Germinal center (tissue), 1 donor: ENCODE measurements at places on chromosomes 4 and X.

DNA sequence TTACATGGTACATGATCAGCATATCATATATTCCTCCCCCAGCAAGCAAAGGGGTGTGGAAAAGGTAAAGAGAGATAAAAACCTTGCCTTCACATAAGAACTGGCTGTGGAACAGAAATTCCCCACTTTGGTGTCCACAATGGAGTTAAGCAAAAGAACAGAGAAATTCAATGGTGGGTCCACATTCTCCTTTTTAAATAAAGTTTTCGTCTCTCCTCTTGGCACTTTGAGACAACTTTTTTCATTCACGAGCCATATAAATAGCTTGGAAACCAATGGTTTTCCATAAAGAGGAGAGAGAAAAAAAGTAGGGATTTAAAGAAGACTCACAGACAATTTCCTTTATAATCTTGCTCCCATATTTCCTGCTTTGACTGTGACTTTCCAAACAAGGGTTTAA lies 148.1 kb downstream of the TSPAN5 start:
- DNase-seq, result no peak

GRCh38 chrX:12974796-12975669 lies at the start of gene TMSB4X:
Gene TMSB4X, plus strand, starts transcription at chrX:12975110.
- DNase-seq, result peak; percentile 74

GRCh38 chrX:1883772-1884171 lies 268.9 kb downstream of the ASMT start:
- DNase-seq, result no peak

DNA sequence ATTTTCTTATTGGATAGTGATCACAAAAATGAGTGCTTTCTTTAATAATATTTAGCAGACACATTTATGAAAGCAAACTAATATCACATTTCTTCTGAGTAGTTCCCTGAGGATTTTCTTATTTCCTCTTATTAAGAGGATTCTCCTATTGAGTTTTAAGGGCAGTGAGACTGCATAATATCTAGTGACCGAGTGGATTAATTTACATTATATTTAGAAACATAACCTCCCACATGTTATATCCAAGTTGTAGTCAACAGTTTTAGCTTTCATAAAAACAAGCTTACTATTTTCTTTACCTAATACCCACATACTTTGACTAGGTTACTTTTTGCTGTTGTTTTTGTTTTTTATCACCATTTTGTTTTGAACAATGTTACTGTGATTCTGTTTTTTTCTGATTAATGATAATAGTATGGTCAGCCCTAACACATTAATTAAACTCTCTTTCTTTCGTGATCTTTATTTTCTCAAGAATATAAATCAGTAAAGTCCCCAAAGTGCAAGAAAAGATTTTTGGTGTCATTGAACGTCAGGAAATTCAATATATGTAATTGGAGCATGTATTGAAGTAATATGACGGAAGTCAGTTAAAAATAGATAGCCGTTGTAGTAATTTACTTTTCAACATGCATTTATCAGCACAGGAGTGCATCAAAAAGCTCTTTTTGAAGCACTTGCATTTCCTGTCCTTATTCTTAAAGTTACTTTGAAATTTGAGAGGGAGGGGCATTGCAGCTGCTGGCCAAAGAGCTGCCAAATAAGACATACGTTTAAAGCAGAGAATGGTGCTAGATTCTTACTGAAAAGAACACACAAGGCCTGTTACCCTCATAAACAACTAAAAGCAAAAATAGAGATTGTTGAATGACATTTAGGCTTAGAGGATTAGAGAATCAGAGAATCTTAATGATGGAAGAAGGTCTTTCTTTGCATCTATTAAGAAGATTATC lies 25.2 kb downstream of the DDIT4L start:
- DNase-seq, result no peak

GRCh38 chr4:70613306-70614183 lies 15.0 kb upstream of the ENAM start:
- DNase-seq, result peak; percentile 8

DNA sequence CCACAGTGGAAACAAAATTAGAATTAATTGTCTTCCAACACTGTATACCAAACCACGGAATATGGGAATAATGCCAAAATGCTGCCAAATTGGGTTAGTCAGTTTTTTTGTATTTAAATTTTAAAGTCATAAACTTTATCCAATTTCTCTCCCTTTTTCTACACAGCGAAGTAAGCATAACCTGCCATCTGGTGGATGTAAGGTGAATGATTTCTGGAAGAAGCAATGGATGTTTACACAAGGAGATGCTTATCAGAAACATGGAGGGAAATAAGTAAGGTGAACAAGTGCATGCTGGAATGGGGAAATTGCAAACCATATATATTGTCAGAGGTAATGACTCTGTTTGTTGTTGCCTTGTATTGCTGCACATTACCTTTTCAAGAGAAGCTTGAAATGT lies 691.9 kb downstream of the TECRL start:
- no peak for DNase-seq

DNA sequence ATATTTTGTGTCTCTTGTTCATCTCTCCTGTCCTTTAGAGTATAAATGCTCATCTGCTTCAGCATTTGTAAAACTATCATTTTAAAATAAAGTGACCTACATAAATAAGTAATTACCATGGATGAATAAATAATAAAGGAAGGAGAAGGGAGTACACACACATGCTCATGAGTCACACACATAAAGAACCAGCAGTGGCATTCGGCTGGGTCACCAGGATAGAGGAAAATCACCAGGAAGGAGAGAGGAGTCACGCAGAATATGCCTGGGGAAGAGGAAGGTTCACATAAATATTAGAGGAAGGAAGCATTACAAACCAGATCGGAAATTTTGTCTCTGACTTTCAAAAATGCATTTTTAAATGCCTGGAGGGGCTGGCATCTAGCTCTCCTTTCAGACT lies 38.5 kb upstream of the MED14 start:
- no peak for DNase-seq

DNA sequence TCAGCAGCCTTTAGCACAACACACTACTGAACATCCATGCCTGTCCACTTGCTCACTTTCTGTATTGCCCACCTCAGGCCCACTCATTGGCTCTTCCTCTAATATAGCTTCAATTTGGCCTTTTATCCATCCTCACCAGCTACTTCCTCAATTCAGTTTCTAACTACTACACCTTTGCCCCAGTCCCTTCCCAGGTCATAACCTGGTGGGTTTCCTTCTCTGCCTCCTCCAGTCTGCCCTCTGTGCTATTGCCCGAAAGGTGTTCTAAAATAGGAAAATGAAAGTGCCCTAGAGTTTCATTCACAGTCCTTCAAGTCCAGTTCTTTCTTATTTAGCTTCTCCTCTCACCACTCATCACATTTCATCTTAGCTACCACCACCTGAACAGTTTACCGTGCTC lies 23.1 kb downstream of the MOSPD2 start:
- no peak for DNase-seq

DNA sequence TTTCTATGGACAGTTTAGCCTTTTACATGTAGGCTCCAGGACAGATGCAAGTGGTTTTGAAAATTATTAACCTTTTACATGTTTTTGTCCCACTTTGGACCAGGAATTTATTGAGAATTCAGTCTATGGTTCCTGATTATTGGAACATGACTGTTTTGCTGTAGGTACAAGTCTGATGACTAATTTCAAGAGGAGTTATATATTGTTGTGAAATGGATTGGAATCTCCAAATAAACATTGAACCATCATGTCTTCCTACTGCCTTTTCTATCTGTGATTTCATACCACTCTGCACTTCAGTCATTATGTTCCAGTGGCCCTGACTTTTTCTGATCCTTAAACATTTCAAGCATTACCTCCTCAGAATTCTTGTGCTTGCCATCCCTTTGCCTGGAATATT lies 35.9 kb downstream of the TBC1D19 start:
- no peak for DNase-seq

DNA sequence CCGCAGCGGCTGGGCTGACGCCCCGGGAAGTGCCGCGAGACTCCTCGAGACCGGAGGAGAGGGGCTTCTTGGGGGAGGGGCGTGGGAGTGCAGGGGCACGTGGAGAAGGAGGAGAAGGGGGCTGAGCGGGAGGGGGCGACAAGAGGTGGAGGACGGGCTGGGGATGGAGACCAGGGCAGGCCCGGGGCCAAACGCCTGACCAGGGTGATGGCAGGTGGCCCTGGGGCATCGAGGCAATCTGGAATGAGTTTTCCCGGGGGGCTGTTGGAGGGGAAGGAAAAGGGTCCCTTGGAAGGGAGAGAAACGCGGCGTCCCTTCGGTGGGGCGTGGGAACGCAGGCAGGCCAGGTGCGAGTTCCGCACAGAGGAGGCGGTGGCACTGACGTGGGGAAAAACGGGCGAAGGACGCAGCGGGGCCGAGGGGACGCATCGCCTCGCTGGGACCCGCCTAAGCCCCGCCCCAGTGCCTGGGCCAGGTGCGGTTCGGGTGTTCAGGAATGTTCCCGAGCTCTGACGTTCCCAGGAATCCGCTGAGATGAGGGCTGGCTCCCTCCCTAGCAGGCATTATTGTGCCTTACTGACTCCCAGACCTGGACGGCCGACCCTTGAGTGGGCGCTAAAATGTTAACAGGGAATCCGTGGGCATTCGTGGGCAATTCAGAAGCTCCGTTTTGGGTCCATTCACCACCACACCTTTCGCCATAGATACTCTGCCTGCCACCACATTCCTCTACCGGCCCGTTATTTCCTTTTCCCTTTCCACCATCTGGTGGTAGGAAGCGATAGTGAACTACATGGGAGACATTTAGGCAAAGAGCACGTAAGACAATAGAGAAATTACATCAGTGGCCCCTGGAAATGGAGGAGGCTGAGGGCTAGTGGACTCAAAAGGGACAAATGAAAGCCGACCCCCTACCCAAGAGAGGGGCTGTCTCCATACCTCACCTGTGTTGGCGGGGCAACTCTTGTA lies 795 bp upstream of the SH3KBP1 start:
- DNase-seq, result peak; percentile 37

GRCh38 chrX:129006491-129006890 lies 516.8 kb downstream of the SMARCA1 start:
- DNase-seq, result no peak

GRCh38 chr4:168837922-168838321 lies 172.1 kb downstream of the CBR4 start:
- DNase-seq, result no peak

DNA sequence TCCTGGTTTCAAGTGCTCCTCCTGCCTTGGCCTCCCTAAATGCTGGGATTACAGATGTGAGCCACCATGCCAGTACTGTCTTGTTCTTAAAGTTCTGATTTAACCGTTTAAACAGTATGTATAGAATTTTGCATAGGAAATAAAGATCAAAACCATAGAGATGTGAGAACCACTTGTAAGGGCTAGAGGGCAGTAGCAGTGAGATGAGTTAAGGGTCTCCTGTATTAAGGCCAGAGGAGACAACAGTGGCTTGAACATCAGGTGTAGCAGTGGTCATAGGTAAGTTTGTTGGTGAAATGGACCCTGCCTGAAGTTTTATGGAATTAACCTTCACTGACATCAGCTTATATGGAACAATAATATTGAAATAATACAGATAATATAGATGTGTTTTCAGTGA lies 155.7 kb downstream of the SLC4A4 start:
- DNase-seq, result no peak

DNA sequence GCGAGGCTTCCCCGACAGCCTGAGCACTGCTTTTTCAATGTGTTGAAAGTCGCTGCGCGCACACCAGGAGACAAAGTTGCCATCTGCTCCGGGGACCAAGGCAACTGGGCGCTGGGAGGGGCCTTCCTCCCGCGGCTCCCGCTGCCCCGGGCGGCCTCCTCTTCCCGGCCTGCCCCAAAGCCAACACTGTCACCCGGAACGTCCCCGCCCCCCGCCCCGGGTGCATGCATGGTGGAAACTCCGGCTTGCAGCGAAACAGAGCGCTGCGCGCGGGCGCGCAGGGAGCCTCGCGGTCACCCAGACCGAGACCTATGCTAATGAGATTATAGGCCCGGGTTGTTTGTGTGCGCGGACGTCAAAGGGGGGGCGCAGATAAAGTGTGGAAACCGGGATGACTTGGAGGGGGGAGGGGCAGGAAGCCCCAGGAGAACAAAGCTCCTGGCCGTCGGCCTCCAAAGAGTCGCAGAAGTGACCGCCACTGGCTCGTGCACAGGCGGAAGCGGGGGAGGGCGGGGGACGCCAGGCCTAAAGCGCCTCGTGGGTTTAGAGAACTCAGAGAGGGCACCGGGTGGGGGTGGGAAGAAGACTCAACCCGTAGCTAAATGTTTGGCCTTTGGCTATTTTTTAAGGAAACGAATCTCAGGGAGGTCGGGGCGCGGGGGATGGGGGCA lies 88.8 kb downstream of the BCOR start:
- DNase-seq, result no peak

- DNase-seq, result no peak
Measured at GRCh38 chr4:38101563-38101962, 141.4 kb downstream of the PTTG2 start.

GRCh38 chrX:22594766-22595165 lies 322.1 kb downstream of the CBLL2 start:
- DNase-seq, result no peak

GRCh38 chr4:55296096-55296495 lies 49.9 kb upstream of the SRD5A3 start:
- DNase-seq, result no peak

GRCh38 chr4:101211146-101211553 lies 136.2 kb downstream of the PPP3CA start:
- DNase-seq, result no peak

GRCh38 chrX:40057405-40057804 lies 40.4 kb downstream of the BCOR start:
- no peak for DNase-seq

- DNase-seq, result no peak
Measured at GRCh38 chrX:139798701-139799100, 90.7 kb upstream of the MCF2 start.

DNA sequence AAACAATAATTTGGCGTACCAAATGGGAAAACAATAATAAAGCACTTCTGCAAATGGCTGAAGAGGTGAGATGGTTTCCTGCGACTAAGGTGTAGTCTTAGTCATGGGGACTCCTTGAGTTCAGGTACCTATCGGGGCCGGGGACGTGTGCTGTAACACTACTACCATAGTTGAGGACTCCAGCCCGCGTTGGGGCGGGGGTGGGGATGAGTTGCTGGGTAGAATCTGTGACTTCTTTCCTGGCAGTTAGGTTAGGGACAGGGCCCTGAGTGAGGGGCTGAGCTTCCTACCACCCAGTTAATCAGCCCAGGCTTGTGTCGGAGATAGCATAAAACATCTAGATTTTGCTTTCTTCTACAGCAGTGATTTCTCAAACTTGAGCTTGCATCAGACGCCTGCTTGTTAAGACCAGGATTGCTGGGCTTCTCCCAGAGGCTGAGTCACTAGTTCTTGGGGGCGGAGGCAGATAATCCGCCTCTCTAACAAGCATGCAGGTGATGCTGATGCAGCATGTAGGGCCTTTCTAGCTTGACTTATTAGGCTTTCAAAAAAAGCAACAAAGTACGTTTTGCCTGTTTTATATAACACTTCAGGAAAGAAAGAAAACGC lies 30.2 kb downstream of the RBBP7 start:
- DNase-seq, result no peak

DNA sequence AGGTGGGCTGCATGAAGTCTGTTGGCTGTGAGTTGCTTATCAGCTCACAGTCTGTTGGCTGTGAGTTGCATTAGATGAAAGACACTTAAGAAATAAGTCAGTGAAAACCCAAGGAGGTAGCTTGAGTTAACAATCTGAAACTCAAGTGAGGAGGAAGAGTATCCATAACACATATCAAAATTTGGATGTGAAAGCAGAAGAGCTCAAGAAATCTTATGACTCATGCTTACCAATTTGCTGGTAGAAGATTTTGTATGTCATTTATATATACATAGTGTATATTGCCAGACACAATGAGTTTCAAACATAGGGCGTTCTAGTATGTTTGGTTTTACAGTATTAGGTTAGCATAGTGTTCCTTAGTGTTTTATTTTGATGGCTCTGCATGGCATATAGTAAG lies 107.4 kb downstream of the DDIT4L start:
- no peak for DNase-seq
